IPS DF 19.7 (cell line): ENCODE measurements at places on chromosomes 6 and 20.

DNA sequence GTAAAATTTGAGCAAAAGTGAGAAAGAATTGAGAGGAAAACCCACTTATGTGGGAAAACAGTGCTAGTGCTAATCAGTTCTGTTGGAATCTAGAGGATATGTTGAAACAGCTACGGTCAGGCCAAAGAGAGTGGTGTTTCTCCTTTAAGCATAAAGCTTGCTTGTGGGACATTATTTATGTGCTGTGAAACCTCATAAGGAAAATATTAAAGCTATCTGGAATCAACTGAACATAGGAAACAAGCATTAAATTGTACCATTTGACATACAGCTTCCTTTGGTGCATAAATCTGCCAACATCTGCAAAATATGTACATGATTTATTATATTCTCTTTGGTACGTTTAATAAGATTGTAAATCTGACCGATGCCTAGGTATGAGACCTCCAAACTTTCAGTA, 182.5 kb upstream of the PDE10A start:
- DNase-seq: no peak

- no peak for DNase-seq
Observed at GRCh38 chr20:58361481-58362205, 27.4 kb upstream of the VAPB start.

GRCh38 chr20:54029176-54029575, 41.2 kb downstream of the BCAS1 start:
- DNase-seq: no peak

DNA sequence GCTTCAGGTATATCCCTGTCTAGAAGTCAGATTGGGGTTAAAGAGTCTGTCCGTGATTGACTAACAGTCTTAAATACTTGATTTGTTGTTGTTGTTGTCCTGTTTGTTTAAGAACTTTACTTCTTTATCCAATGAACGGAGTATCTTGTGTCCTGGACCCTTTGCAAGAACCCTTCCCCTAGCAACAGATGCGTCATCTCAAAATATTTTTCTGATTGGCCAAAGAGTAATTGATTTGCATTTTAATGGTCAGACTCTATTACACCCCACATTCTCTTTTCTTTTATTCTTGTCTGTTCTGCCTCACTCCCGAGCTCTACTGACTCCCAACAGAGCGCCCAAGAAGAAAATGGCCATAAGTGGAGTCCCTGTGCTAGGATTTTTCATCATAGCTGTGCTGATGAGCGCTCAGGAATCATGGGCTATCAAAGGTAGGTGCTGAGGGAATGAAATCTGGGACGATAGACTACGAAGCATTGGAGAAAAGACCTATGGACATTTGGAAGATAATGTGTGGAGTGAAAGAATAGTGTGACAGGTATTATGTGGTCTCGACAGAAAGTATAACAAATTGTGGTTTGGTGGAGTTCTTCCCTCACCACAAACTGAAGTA, at the start of gene HLA-DRA:
TSS of gene HLA-DRA (plus strand) at position 286 of the 613 bp plus-strand sequence. CDS start at position 350, 64 bp downstream.
- peak; percentile 38 for DNase-seq

- no peak for DNase-seq
Observed at GRCh38 chr20:38838326-38838725, 32.8 kb downstream of the PPP1R16B start.

DNA sequence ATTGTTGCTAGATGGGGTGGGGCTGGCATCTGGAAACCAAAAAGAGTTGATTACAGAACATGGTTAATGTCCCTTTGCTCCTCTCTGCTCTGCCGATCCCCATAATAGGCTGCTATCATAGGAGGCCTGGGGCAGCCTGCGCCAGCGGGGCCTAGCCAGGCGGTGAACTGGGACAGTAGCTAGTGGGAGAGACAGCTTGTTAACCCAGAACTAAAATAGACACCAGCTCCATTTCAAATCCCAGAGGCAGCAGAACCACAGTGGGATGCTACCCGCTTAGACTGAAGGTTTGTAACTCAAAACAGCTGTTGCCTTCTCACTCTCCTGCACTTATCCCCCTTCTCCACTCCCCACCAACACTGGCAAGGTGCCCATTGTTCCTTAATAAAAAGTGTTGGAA, 98.5 kb downstream of the SSR1 start:
- DNase-seq: no peak

DNA sequence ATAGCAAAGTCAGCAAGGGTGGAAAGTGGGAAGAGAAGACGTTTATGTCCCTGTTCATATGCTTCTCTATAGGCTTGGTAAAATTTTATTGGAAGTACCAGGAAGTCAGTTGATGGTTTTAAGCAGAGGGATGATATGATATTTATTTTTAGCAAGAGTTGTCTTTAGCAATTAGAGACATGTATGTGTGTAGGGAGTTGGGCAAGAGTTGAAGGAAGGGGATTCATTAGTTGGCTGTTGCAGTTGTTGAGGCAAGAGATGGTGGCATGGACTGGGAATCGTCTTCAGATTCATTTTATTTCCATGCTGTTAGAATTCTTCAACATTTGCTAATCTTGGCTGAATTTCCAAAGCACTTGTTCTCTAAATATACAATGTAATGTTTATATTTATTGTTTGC, 85.6 kb downstream of the QKI start:
- DNase-seq: no peak
